ENCODE measurements at places on chromosomes 12 and 14.

DNA sequence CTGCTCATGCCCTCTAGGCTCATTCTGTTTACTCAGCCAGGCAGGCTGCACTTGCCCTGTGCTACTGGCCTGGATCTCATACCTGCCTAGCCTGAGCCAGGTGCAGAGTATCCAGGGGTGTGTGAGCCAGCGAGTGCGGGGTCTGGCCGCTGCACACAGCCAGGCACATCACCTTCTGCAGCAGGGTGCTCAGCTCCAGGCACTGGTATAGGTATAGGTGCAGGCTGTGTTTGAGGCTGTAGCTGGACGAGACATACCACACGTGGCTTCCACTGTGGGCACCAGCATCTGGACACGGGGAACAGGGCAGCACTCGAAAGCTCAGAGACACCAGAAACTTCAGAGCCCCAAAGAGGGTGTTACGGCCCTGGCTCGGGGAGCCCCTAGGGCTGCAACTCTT is 424.2 kb downstream of the RERGL start:
- no peak for DNase-seq

GRCh38 chr12:15701206-15701605 is 88.0 kb downstream of the EPS8 start:
- peak; percentile 80 for DNase-seq

GRCh38 chr14:65242732-65243134 is 140.4 kb upstream of the MAX start:
- DNase-seq: no peak

DNA sequence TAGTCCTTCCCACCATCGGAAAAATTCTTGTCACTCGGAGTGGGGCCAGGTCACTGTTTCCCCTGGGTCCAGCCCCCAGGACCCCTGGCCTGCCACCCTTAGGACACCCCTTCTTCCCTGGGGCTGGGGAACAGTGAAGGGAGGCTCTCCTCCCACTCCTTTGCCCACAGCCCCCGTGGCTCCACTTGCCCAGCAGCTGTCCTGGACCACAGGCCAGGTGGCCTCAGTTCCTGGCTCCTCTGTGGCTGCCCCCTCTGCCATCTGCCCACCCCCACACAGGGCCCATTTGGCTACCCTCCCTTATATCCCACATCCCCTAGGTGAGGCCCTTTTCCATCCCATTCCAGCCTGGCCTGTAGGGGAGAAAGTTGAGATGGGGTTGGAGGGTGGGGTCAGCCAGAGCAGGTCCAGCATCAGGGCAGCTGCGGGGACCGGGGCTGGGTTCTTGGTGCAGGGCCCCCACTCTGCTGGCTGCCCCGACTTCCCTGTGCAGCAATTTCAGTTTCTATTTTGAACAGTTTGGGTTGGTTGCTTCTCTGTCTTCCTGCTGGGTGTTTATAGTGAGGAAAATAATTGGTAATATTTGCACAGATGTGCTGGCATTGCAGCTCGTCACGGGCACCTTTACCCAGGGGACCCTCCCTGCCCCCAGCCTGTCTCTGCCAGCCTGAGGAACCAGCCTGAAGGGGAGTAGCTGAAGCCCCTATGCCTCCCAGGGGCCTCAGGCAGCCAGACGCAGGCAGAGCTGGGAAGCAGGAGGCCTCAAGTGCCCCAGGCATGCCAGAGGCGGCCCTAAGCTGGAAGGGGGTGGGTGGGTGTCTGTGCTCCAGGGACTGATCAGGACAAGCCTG is 23.4 kb downstream of the SYNDIG1L start:
- DNase-seq: no peak

DNA sequence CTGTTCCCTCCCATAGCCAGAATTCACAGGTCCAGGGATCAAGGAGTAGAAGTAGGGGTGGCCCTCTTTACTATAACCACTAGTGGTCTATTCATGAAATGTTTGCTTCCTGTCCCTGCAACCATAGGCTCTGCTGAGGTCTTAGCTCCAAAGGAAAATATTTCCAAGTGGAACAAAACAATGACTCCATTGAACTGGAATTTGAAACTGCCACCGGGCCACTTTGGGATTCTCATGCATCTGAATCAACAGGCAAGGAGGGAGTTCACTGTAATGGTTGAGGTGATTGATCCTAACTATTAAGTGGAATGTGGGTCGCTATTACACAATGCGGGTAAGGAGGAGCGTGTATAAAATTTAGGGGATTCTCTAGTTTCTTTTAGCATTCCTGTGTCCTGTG is 197.0 kb downstream of the ETNK1 start:
- DNase-seq: no peak

DNA sequence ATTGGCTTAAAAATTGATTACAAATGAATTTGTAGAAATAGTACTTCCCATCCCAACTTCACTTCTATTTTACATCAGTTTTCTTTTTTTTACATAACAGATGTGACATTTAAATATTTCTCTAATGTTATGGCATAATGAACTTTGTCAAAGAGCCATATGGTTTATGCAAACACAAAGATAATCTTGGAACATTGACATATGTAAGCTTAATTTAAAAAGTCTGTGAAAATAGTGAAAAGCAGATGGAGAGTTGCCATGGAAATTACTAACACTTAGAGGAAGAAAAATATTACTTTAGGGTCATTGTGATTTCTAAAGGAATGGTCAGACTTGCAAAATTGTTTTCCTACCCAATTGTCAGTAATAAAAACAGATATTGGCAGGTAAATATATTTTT is 232.4 kb downstream of the AEBP2 start:
- no peak for DNase-seq

DNA sequence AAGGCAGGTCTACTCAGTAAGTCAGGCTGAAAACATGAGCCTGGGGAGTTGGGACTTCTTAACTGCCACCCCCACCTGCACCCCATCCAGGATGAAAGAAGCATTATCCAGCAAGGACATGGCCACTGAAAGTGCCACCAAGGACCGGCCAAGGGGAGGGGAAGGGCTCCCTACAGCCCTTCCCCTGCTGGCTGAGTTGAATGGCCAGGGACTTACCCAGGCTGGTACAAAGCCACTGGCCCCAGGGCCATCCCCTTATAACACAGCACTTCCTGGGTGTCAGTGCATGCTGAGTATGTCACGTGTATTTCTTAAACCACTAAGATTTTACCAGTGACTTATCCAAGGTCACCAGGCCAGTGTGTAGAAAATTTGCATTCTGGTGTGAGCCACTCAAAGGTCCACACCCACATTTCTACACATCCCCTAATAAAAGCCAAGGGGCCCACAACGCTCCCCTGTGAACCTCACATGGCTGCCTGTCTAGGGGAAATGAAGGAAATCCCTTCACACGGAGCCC is 29.3 kb upstream of the ZFP36L1 start:
- no peak for DNase-seq

DNA sequence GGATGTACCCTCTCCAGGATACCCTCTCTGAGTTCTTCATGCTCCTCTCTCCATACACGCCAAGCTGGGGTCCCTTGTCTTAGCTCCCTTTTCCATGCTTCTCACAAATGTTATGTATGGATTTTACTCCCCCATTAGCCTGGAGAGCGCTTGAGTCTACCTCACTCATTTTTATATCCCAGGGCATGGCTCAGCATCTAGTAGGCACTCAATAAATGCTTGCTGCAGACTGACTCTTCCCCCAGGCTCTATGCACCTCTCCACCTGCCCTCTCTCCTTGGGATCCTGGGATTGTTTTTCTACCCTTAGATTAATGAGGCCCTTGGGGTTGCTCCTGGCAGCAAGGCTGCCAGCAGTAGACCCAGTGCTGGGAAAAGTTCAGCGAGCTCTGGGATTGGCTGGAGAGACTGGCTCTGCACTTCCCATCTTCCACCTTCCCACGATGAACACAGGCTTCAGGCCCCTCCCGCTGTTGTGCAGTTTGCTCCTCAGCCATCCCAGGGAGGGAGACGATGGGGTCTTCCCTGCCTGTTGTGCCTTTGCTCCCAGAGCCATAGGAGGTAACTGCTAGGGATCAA is 2.2 kb downstream of the NRIP2 start:
- no peak for DNase-seq

GRCh38 chr14:100012478-100013327 is 52.5 kb upstream of the EVL start:
- DNase-seq: no peak

DNA sequence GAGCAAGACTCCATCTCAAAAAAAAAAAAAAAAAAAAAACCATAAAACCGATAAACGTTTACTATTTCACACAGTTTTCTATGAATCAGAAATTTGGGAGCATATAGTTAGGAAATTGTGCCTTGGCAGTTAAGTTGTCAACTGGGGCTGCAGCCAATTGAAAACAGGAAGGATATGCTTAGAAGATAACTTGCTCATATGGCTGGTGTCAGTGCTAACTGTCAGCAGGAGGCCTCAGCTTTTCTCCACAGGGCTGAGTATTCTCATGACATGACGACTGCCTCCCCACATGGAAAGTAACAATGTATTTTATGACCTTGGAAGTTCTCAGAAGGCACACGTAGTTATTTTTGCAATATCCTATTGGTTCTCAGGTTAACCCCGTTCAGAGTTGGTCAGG is 29.6 kb upstream of the OR5AU1 start:
- no peak for DNase-seq

DNA sequence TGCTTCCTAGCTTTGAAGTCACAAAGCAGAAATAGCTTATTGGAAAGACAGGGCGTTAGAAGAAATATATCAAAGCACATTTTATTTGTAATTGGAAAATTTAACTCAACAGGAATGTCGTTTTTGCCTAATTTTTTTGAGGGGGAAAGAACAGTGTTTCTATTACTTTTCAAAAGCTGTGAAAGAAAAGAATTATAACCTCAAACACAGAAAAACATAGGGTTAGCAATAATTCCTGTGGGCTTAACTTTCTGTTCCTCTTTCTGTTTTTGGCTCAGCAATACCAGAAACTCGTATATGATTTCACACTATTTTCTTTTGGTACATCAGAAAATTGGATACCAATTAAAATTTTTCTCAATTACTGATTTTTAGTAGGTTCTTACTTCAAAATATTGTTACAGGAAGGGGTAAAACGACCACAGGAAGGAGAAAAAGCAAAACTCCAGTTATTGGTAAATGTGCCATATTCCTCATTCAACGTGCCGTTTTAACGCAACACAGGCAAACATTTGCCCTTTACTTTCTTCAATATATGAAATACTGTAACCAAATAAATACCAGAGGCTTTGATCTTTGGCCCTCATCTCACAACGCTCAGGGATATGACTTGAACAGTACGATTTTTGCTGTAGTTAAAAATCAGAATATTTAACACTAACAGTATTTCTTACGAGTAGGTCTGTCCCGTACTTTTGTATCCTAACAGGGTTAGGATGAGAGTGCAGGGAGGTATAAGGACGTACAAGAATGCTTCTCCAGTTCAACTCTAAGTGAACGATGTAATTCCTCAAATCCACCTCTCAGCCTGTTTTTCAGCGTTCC is 1.3 kb upstream of the RNU6-7 start:
- peak; percentile 25 for DNase-seq

DNA sequence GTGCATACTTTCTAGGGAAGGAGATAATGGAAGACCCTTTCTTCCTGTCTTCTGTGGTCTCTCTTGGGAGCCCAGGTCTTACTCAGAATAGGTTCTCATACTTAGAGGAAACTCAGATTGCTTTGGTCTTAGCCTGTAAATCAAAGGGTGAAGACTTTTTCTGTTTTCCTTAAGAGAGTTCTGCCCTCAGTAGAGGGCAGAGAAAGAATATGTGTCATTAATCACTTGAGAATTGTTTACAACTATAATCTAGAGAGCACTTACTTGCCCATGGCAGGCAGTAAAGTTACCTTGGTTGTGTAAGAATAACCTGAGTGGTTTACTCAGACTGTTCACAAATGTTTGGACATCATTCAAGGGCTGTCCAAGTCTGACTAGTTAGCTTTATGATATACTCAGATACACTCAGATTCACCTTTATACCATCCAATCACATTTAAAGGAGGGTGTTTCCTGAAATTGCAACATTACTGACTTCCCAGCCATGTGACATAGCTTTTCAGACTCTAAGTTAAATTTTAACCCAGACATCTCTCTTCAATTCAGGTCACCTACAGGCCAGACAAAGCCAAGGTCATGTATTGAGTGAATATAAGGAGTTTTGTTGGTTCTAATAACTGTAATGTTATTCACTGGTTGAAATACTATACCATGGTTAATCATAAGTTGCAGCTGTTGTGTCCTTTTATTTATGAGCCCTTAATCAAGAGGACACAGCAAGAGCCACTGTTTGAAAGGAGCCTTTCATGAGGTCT is 372.2 kb downstream of the RAD51B start:
- peak; percentile 36 for DNase-seq

Measured in CD14-positive monocyte (primary cell).